Activated T-cell treated with anti-CD3 and anti-CD28 coated beads for 48 hours (primary cell): ENCODE measurements at places on chromosomes 3 and 15.

DNA sequence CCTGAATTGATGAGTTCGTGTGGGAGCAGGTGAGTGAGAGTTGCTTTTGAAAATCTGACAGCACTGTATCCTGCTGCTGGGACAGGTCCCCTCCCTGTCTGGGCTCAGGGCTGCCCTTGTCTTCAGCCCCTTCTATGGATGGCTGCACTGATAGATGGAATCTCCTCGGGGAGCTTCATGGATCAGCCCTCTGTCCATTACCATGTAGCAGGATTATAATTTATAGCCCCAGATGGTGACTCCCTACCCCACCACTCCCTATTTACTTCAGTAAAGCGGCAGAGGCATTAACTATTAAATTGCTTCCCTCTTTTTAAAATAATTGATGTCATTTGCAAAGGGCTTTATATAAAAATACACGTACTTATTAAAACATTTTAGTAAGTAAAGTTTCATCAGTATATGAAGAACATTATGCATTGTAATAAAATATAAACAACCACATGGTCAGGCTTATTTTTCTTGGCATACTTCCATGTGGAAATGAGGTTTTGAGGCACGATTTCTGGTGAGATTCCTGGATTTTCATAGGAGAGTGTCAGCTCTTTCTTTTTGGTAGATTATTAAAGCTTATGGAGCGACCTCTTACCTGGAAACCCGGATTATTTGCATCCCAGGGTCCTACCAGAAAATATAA, 38.5 kb downstream of the MAP3K13 start:
- no peak for DNase-seq

DNA sequence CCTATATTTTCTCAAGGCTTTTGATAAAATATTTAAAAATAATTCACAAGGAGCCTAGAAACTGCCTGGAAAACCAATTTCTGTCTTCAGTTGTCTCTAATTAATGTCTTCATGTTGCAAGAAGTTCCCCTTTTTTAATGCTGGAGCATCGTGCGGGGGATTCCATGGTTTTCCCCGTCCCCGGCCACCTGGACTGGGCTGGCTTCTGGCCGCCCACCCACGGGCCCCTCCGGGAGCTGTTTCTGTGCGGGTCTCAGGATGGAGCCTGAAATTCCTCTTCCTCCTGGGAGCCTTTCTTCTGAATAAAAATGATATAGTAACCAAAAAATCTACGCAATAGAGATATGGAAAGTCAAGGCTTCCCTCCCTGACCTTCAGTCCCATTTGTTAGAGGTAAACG, 8.1 kb upstream of the LRRK1 start:
- DNase-seq, result no peak

GRCh38 chr15:68528626-68529290, 50.0 kb upstream of the CORO2B start:
- DNase-seq, result no peak

DNA sequence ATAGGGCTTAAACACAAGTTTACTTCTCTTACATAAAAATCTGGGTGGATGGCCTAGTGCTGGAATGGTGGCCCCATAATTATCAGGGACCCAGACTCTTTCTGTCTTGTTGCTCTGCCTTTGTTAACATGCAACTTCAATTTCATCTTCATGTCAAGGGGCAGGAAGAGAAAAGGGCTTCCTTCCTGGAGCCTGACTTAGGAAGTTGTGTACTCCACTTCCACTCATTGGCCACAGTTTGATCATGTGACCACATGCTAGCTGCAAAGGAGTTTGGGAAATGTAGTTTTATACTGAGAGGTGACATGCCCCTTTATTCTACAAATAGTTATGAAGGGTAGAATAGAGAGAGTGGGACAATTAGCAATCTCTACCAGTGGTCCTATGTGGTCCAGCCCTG, 39.3 kb downstream of the RHCG start:
- DNase-seq, result no peak

- no peak for DNase-seq
Measured at GRCh38 chr3:147407498-147408187, 1.3 kb upstream of the ZIC4 start.

- no peak for DNase-seq
Measured at GRCh38 chr3:76245622-76246021, 460.3 kb upstream of the ZNF717 start.

GRCh38 chr15:72785432-72785831, 1.9 kb upstream of the ADPGK start:
- DNase-seq, result peak; percentile 48

DNA sequence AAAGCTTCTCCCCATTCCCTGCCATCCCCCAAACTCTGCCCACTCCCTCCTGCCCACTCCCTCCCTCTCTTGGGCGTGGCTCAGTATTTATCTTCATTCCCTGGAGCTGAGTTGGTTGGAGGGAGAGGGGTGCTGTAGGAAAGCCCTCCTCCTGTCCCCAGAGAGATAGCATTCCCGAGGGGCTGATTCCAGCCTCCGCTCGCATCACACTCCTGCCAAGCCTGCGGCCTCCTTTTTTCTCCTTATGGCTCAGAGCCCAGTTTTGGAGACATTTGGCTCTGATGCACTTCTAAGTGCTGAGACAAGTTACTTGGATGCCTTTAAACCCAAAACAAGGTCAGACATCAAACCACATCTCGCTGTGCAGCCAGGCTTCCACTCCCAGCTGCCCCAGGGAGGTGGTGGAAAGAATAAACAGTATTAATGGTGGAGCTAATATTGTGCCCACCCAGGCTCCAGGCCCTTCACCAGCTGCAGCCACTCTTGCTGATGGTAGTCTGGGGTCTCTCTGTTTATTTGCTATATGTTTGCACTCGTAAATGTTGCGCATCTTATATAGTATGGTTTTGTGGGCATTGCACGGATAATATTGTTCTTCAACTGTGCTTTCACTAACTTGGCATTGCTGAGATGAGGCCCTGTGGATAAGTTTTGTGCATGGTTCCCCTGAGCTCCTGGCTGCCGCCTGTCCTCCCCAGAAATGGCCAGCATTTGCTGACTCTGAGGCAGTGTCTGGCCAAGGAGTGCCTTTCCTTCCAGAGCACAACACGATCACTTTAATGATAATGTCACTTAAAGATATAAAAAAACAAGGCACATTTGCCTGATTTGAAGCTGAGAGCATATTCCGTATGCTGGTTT, 157.2 kb downstream of the LRRC28 start:
- DNase-seq, result no peak

DNA sequence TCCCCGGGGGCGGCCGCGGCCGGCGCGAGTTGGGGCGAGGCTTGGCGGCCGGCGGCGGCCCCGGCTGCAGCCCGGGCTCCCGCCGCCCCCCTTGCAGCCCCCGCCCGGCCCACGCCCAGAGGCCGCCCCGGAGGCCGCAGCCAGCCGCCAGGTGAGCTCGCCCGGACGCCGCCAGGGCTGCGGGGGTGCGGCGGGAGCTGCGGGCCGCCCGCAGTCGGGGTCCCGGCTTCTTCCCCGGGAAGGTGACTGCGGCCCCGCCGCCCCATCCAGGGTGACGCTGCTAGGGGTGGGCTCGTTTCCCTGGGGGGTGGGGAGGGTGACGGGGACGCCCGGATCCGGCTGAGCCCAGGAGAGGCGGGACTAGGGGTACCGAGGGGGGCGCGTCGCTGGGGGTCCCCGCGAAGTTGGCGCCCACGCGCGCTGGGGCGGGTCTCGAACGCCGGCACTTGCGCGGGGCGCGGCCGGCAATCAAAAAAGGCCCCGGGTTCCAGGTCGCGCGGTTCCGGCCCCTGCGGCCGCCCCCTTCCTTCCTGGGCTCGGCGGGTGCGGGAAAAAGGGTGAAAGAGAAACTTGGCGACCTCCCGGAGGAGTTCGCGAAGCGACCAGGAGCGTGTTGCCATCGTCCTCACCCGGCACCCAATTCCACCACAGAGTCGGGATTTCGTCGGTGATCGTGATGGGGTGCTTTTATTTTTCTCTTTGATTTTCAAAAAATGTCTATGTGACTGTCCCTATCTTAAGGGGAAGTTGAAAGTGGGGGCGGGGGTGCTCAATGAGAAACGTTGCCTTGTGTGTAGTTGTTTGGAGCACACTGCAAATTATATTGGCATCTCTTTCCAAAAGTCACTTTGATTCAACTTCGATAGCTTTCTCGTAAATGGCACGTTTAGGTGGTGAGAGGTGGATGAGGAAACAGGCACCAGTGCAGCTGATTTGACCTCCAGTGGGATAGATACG, 619 bp downstream of the ATXN7 start:
- DNase-seq, result peak; percentile 43

DNA sequence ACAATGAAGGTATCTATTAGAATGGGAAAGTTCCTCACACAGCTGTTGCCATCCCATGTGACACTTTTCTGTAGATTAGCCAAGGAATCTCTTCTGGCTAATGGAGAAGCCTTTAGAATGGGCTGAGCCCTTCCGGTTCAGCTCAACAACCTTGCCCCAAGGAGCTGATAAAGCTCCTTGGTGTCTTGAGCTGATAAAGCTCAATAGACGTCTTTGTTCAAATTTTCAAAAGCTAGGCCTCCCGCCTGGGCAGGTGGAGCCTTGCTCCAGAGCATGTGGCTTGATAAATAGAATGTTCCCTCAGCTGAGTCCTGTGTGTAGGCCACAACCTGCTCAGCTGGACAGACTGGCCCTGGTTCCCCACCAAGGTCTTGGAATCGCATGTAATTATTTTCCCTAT, 7.2 kb upstream of the BNIP2 start:
- DNase-seq, result no peak

DNA sequence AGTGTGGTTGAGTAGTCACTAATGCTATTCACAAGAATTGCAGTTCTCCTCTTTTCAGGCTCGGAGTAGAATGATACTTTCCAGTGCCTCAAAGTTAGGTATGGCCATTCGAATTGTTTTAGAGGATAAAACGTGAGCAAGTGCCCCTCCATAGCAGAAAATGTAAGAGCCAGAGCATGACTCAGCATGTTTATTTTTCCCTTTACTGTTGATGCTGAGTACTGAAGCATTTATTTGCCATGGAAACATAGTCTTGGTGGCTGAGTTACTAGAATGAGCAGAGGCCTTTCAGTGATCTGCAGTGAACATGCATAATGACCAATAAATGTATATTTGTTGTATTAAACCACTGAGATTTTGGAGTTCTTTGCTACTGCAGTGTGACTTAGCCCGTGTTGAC, 540.6 kb downstream of the NLGN1 start:
- DNase-seq, result no peak

DNA sequence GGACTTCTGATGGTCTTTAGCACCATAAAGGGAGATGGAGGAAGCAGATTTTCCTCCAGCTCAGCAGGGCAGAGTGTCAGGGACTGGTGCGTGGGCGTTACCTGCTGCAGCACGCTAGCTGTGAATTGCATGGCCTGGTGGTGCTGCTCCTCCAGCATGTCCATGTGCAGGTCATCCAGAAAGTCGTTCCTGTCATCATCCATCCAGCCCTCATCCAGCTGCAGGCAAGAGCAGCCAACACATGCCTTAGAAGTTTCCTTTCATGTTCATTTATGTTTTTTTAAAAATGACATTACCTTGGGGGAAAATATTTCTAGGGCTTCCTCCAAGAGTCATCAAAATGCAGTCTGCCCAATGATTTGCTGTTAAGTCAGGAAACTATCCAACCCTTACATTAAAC, 239.2 kb downstream of the PDZRN3 start:
- no peak for DNase-seq

DNA sequence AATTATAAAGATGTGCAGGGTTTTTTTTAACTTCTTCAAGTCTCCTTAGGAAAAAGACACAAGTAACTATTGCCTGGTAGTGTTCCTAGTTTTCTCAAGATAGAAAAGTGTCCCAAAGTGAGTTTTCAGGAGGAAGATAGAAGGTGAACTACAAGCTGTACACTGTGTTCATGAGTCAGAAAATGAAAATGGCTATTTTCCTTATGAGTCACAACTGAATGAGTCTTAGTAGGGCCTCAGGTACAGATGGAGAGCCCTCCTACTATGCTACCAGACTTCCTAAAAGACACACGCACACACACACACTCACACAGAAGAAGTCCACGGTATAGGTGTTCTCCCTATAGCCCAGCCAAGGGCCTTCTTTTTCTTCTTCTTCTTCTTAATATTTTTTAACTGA, 3.1 kb downstream of the MYO1E start:
- no peak for DNase-seq

DNA sequence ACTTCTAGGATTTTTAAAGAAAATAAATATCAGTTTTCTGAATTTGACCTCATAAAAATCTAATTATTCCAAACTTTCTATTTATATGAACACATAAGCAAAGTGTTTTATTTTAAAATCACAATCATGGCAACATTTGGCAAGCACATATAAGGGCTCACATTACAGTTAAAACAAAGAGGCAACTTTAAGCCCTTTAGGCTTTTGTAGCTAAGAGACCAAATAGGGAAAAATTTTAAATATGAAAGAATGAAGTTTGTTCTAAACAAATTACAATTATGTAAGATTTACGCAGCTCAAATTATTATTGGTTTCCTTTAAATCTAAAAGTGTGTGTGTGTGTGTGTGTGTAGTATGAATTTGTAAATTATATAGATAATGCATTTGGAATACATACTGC, 267.0 kb downstream of the ZIC4 start:
- no peak for DNase-seq

GRCh38 chr15:87575896-87576473, 680.6 kb downstream of the NTRK3 start:
- no peak for DNase-seq

GRCh38 chr15:72958634-72959033, 93.6 kb upstream of the NEO1 start:
- DNase-seq, result no peak

DNA sequence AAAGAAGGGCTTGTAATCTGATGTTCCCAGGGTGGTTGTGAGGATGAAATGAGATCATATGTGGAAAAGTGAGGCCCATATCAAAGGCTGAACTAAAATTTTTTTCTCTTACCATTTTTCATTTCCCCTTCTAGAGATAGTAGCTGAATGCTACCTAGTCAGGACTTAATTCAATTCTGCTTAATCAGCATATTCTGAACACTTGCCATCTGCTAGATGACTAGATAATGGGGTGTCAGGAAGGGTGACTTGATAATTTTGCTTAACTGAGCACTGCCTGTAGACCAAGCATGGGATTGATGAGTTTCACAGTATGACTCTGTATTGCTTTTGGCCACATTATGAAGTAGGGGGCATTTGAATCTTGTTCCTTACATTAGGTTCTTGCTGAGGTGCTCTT, 136.2 kb downstream of the CHST2 start:
- no peak for DNase-seq

GRCh38 chr15:31256378-31257265, 70.0 kb upstream of the KLF13 start:
- DNase-seq, result no peak

- DNase-seq, result no peak
Measured at GRCh38 chr3:138960417-138960852, 13.4 kb downstream of the FOXL2NB start.

DNA sequence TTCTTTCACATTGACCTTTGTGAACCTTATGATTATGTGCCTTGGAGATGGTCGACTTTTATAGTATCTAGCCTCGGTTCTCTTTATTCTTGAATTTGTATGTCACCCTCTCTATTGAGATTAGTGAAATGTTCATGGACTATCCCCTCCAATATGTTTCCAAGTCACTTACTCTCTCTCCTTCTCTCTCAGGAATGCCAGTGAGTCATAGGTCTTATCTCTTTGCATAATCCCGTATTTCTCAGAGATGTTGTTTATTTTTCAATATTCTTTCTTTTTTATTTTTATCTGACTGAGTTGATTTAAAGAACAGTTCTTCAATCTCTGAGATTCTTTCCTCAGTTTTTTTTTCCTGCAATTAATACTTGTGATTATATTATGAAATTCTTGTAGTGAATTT, 411.6 kb upstream of the CADM2 start:
- DNase-seq, result no peak

- DNase-seq, result no peak
Measured at GRCh38 chr3:185204894-185205293, 49.0 kb downstream of the EHHADH start.
